ENCODE measurements at places on chromosomes 12 and 14.

GRCh38 chr12:112809684-112810083 lies 18.1 kb downstream of the RPH3A start:
- DNase-seq, result no peak

GRCh38 chr12:7832059-7832696 lies 40.5 kb downstream of the SLC2A14 start:
- peak; percentile 87 for DNase-seq

DNA sequence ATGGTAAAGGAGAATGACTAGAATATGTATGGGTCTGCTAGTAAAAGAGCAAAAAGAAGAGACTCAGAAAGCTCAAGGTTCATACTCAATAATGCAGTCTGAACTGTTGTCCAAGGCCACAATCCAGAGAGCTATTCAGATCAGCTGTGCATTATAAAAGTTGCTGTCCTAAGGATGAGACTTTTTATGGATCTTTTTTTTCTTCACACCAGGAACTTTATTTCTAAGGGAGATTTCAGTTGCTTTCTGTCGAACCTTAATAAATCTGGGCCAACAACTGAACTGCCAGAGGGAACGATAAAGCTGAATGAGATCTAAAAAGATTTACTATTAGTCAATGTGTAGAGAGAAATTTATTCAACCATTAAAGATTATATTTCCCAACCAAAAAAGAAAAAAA lies 948.3 kb upstream of the NOVA1 start:
- DNase-seq, result no peak

DNA sequence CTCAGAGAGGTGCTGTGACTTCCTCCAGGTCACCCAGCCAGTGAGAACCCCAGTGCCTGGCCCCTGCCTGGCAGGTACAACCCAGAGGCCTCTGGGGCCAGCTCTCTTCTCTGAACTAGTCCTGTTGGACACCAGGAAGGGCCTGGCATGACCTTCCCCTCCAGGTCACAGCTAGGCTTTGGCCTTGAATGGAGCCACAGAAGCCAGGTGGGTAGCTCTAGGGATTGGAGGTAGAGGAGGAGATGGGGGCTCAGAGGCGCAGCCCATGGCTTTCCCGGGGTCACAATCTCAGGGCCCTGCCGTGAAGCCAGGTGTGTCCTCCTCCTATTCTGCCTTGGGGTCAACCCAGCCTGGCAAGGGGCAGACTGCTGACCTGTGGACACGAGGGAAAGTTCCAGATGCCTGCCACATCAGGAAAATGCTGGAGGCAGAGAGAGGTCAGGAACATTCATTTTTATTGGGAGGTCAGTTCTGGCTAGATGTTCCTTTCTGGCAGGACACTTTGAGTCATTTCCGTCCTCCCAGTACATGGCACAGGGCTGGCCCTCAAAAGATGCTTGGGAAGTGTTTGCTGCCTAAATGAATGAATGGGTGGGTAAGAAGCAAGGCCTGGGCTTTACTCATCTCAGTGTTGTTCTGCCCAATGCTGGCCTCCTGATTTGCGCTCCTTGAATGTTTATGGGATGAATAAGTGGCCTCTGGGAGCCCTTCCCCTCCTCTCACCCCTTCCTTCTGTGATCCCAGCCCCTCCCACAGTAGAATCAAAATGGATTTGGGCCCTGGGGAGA lies 25.4 kb downstream of the FAM222A start:
- DNase-seq, result peak; percentile 31

DNA sequence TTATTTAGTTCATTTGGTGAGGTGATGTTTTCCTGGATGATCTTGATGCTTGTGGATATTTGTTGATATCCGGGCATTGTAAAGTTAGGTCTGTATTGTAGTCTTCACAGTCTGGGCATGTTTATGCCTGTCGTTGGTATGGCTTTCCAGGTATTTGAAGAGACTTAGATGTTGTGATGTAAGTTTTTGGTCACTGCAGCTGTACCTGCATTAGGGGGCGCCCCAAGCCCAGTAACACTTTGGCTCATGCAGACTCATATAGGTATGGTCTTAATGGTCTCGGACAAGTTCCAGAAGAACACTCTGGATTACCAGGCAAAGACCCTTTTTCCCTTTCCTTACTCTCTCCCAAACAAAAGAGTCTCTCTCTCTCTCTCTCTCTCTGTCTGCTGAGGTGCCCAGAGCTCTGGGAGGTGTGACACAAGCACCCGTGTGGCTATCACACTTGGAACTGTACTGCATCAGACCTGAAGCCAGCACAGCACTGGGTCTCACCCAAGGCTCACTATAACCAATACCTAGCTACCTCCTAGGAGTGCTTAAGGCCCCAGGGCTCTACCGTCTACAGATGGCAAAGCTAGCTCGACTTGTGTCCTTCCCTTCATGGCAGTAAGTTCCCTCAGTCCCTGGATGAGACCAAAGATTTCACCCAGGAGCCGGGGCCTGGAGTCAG lies 425.8 kb upstream of the ATXN7L3B start:
- DNase-seq, result no peak

DNA sequence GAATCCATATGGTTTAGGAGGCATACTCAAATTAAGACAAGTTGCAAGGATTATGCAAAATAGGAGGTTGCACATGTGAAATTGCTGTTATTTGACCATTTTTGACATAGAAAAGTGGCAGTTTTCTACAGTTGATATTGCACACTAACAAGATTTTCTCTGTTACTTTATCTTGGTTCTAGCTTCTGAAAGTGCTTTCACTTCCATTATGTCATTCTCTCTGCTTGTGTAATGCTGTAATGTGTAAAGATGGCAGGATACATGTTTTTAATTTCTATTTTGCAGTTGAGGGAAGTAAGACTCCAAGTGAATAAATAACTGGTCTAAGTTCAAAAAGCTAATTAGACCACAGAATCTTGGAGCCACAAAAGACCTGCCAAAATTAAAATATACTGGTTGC lies 60.6 kb downstream of the MYRFL start:
- DNase-seq, result no peak

GRCh38 chr12:113875691-113876090 lies 90.4 kb downstream of the RBM19 start:
- no peak for DNase-seq

- no peak for DNase-seq
Measured at GRCh38 chr12:42104087-42104486, 40.6 kb downstream of the GXYLT1 start.

GRCh38 chr12:68932128-68932960 lies 627 bp downstream of the CPM start:
- DNase-seq, result peak; percentile 8

- DNase-seq, result no peak
Measured at GRCh38 chr12:128940090-128940888, 87.0 kb downstream of the GLT1D1 start.

DNA sequence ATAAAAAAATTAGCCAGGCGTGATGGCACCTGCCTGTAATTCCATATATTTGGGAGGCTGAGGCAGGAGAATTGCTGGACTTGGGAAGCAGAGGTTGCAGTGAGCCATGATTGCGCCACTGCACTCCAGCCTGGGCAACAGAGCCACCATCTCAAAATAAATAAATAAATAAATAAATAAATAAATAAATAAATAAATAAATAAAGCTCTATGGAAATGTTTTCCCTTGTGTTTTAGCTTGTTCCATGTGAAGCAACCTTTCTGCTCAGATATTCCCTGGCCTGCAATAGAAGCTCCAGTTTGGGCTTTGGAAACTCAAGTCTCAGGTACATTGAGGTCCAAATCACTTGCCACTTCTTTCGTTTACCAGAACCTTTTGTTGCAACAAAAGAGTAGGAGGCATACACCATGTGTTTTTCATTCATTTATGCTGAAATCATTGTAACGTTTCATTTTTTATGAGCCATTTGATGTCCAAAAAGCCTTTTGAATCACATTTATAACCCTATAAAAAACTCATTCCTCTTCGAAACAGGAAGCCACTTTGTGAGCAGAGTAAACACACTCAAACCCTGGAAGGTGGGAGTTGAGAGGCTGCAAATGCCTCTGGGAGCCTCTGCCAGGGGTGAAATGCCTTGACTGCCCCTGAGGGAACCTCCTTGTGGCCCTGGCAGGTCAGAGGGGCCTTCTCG lies 376.6 kb upstream of the TBX3 start:
- no peak for DNase-seq

- no peak for DNase-seq
Measured at GRCh38 chr12:30835216-30835615, 80.5 kb upstream of the CAPRIN2 start.

GRCh38 chr14:74221741-74222140 lies 17.5 kb upstream of the VSX2 start:
- DNase-seq, result no peak

DNA sequence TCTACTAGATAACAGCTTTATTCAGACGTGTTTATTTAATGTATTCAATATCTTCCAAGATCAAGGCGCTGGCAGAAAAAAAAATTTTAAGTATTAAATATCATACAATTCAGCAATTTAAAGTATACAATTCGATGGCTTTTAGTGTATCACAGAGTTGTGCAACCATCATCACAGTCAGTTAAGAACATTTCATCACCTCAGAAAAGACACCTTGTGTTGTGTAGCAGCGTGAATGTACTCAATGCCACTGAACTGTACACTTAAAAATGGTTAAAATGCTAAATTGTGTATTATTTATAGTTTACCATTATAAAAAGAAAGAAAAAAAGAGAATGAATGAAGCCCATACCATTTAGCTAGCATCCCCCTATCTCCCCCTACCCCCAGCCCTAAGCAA lies 96.4 kb downstream of the RIN3 start:
- DNase-seq, result no peak

GRCh38 chr12:1691123-1692007 lies 495 bp downstream of the ADIPOR2 start:
- peak; percentile 65 for DNase-seq

GRCh38 chr14:26289891-26290486 lies 307.8 kb downstream of the NOVA1 start:
- DNase-seq, result peak; percentile 52

GRCh38 chr12:123580772-123581171 lies 3.6 kb upstream of the TMED2 start:
- no peak for DNase-seq

- no peak for DNase-seq
Measured at GRCh38 chr14:92074555-92074954, 31.8 kb downstream of the ATXN3 start.

GRCh38 chr12:12171991-12172511 lies 94.8 kb downstream of the LRP6 start:
- peak; percentile 43 for DNase-seq

- DNase-seq, result no peak
Measured at GRCh38 chr12:5578775-5579174, 146.9 kb downstream of the NTF3 start.

- no peak for DNase-seq
Measured at GRCh38 chr12:50686976-50687375, 76.9 kb upstream of the ATF1 start.

DNA sequence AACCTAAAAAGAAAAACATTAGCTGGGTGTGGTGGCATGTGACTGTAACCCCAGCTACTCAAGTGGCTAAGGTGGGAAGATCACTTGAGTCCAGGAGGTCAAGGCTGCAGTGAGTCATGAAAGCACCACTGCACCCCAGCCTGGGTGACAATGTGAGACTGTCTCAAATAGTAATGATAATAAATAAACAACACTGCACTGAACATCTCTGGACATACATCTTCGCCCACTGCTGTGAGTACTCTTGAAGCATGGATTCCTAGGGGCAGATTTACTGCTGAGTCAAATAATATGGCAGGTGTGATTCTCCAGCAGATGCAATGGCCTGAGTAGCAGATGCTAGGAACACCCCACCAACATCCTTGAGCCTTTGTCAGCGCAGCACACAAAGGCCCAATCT lies 23.6 kb downstream of the ABCB9 start:
- no peak for DNase-seq

DNA sequence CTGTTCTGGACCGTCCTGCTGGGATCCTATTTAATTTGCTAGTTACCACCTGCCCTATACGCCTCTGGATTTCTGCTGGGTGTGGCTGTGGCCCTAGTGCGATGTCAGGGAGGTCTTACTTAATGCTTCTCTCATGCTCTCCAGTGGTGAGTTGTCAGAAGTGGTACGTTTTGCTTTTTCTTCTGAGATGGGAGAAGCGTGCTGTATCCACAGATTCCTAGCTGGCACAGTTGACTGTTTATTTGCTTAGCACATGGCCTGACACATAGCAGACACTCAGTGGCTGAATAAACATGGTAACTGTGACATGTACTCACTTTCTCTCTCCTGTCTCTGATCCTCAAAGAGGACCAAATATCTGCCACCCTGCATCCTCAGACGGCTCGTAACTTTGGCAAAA lies 107.3 kb downstream of the CACNA1C start:
- no peak for DNase-seq

GRCh38 chr14:35384455-35385041 lies 20.0 kb downstream of the NFKBIA start:
- peak; percentile 85 for DNase-seq

- no peak for DNase-seq
Measured at GRCh38 chr14:61438497-61438859, 117.1 kb downstream of the PRKCH start.

Data from GM03348 (cell line).